ENCODE measurements at places on chromosomes 16 and 17.

- H3K4me3 ChIP-seq, result no peak overlapping the region
- no peak for DNase-seq
- H3K4me1 ChIP-seq, result no peaks in the 10 kb centered on the region
- H3K27ac ChIP-seq, result no peak overlapping the region
- no peaks in the 10 kb centered on the region for H3K27me3 ChIP-seq
Measured at GRCh38 chr17:65366102-65366844, 195.2 kb downstream of the AXIN2 start.

DNA sequence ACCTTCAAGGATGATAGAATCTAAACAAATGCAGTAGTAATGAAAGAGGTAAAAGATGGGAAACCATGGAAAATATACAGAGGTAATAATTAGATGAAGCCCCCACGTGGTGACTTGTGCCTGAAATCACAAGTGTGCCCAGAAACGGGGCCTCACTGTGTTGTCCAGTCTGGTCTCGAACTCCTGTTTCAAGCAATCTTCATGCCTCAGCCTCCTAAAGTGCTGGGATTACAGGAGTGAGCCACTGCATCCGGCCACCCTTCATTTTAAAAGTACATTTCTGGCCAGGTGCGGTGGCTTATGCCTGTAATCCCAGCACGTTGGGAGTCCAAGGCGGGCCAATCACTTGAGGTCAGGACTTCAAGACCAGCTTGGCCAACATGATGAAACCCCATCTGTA, 14.2 kb upstream of the PRR14 start:
- no peaks in the 10 kb centered on the region for H3K36me3 ChIP-seq
- H3K4me1 ChIP-seq, result no peaks in the 10 kb centered on the region
- H3K27me3 ChIP-seq, result no peaks in the 10 kb centered on the region
- H3K4me3 ChIP-seq, result no peak overlapping the region

DNA sequence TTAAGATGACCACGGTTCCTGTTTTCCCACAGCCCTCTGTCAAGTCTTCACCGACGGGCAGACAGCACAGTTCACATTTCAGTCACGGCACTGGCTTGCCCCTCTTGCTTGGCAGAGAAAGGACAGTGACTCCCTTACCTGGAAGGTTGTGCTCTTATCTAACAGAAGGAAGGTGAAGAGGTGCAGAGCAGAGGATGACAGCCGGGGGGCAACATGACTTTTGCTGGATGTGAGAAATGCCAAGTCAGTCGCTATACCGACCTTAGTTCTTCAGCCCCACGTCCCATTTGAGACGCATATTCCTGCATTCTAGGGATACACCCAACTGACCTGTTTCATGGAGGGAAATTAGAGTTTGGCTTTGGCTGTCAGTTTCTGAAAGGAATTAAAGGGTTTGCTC, 492.3 kb downstream of the NPIPA7 start:
- no peaks in the 10 kb centered on the region for H3K27me3 ChIP-seq
- H3K27ac ChIP-seq, result no peak overlapping the region
- peaks cover 9% of the 10 kb centered on the region for H3K4me1 ChIP-seq
- H3K36me3 ChIP-seq, result no peaks in the 10 kb centered on the region

GRCh38 chr17:37752482-37752881, 7.6 kb upstream of the HNF1B start:
- H3K4me1 ChIP-seq, result no peaks in the 10 kb centered on the region
- H3K36me3 ChIP-seq, result no peaks in the 10 kb centered on the region
- H3K27me3 ChIP-seq, result peaks cover 18% of the 10 kb centered on the region

GRCh38 chr16:61617219-61617783, 418.9 kb downstream of the CDH8 start:
- no peaks in the 10 kb centered on the region for H3K27me3 ChIP-seq
- H3K4me1 ChIP-seq, result 0 out of 2 replicates have a peak, but pooled peaks cover 5% of the 10 kb centered on the region
- DNase-seq, result no peak
- H3K27ac ChIP-seq, result no peak overlapping the region
- no peak overlapping the region for H3K4me3 ChIP-seq

Data from H1 (cell line).